ENCODE measurements at places on chromosomes 4 and X. TPM values are rescaled to one million over a fixed set of nuclear protein-coding genes. Genes with fewer than 3 reads are reported as not detected.

- peak; percentile 68 for DNase-seq
Observed at GRCh38 chrX:15269618-15270521, at the start of gene ASB9. Gene ASB9 (minus strand): TSS chrX:15270083. CDS start chrX:15269874, 209 bp downstream.

- DNase-seq: no peak
Observed at GRCh38 chrX:78098108-78098507, 5.9 kb upstream of the PGK1 start.

DNA sequence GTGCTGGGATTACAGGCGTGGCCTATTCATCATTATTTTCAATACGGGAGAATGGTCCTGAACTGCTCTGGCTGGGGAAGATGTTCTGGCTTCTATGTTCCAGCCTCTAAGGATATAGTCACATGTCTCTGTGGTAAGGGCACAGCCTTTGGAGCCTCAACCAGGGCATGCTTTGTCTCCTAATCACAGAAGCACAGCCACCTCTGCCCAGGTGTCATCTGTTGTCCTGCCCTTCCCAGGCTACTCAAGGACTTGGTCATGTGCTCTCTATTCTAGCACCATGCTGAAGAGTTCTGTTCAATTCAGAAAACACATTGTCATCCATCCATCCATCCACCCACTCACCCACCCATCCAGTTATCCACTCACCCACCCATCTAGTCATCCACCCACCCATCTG, 29.5 kb downstream of the ASMTL start:
- DNase-seq: no peak

SULT1B1 gene
- 2.1 TPM for polyA plus RNA-seq

LRIT3 gene
- polyA plus RNA-seq: 0.46 TPM

- peak; percentile 76 for DNase-seq
Observed at GRCh38 chrX:32269866-32270265, 941.5 kb downstream of the DMD start.

GRCh38 chr4:158322109-158322508, 111.8 kb downstream of the TMEM144 start:
- DNase-seq: no peak

GRCh38 chrX:140034916-140035315, 69.6 kb upstream of the CXorf66 start:
- no peak for DNase-seq

DNA sequence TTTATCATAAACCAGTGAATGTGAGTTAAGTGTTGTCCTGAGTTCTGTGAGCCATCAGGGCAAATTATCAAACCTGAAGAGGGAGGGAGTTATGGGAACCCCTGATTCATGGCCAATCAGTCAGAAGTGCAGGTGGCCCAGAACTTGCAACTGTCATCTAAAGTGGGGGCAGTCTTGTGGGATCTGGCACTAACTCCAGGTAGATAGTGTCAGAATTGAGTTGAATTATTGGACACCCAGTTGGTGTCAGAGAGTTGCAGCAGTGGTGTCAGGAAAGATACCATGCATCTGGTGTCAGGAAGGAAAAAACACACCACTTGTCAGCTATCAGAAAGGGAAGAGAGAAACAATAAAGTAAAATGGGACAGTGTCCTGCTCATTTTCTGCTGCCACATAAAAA, 8.4 kb downstream of the CORIN start:
- DNase-seq: no peak

GRCh38 chrX:153830640-153831428, 490 bp upstream of the PDZD4 start:
- no peak for DNase-seq

- DNase-seq: no peak
Observed at GRCh38 chr4:173752610-173753230, 222.7 kb upstream of the HAND2 start.

DNA sequence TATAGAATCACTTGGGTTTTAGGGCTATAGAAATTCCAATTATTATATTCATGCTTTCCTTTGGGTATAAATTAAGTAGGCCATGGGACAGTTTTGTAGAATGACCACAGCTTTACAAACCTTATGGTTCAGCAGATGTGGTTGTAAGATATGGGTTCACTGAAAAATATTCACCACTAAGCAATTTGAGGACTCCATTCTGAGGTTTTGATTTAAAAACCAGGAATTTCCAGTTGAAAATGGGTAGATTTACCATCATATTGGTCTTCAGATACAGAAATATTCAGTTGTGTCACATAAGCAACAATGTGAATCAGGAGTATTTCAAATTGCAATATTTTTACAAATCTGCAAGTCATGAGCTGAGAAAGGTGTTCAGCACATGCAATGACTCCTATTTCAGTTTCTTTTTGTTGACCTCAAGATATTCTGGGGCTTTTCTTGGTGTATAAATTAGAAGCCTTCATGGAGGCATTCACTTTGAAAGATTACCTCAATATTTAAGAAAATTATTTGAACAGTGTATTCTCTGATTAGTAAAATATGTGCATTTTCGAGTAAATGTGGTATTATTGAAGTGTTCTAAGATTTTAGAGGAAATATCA, 218.4 kb upstream of the HCCS start:
- DNase-seq: no peak

SOWAHD gene
- polyA plus RNA-seq: 0.34 TPM

GRCh38 chrX:141924293-141924692, 20.6 kb downstream of the MAGEC1 start:
- no peak for DNase-seq

GRCh38 chr4:89836897-89837384, at the start of gene SNCA:
Gene SNCA (minus strand): TSS chr4:89837161. CDS start chr4:89835667, 1,494 bp downstream.
- DNase-seq: peak; percentile 88

MTTP gene
- 0.72 TPM for polyA plus RNA-seq

DNA sequence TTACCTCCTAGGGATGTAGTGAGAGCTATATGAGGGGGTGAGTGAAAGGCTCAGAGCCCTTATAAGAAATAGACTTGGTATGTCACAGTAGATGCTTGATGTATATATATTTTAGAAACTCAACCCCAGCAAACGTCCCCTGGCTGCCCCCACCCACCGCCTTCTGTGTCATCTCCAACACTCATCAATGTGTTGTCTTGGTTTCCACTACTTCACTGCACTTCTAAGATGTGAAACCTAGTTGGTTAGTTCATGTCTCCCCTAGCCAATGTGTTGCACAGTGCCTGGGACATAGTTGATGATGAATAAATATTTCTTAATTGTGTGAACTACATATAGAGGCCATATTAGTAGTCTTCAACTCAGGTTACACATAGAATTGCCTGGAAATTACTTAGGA, 4.4 kb downstream of the FGFBP2 start:
- no peak for DNase-seq

ZNF630 gene
- 6.0 TPM for polyA plus RNA-seq

PDCL2 gene
- not detected for polyA plus RNA-seq

GRCh38 chr4:65358914-65359313, 311.4 kb downstream of the EPHA5 start:
- DNase-seq: no peak

GRCh38 chr4:10098780-10099160, 17.8 kb downstream of the WDR1 start:
- DNase-seq: no peak

DNA sequence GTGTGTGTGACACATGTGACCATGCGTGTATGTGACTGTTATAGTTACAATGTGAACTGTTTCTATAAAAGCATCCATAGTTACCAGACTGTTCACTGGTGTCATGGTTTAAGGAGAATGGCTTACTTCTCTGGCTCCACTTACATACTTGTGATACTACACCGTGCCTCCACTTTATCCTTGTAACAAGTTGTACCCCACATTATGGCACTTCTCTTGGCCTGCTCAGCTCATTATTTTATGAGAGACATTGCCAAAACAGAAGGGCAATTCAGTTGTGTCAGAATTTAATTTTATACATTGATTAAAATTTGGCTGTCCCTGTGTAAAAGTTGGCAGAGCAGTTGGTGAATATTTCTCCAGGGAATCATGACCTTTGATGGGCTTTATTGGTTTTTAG, 62.4 kb upstream of the TBC1D14 start:
- DNase-seq: no peak

DNA sequence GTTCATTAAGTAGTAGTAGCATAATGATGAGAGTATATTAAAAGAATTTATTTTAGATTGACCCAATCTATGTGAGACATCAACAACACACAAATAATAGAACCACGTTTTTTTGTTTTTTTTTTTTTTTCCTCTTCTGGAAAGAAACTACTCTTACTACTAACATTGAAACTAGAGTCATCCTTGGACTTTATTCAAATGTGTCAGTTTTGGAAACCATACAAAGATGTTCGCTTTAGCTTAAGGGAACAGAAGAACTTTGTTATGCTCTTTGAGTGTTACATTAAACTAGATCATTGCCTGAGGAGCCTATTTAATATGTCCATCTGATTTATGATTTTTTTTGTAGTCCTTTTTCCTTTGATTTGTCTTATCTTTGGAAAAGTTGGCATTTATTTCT, 166.7 kb downstream of the RPA4 start:
- no peak for DNase-seq

DNA sequence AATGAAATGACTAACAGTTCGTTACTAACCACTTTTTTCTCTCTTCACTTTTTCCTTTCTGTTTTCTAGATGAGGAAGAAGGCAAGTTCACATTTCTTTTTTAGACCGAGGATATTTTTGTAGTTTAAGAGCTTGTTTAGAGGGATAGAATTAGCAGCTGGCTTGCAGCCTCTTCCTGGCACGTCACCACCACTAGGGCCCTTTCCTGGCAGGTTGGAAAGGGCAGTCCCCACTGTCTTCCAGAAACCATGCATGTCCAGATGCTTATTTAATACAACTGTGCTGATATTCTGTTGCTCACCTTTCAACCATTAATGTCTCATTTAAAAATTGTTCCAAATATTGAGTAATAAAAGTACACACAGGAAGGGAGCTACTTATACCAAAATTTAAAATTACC, 209.5 kb upstream of the PACRGL start:
- no peak for DNase-seq

PAPSS1 gene
- 73.3 TPM for polyA plus RNA-seq

TEX11 gene
- not detected for polyA plus RNA-seq

SSX2 gene
- not detected for polyA plus RNA-seq

PAGE5 gene
- not detected for polyA plus RNA-seq

GRCh38 chr4:164413743-164414142, 340.2 kb upstream of the SMIM31 start:
- no peak for DNase-seq

FAM9B gene
- polyA plus RNA-seq: 0.09 TPM

DNA sequence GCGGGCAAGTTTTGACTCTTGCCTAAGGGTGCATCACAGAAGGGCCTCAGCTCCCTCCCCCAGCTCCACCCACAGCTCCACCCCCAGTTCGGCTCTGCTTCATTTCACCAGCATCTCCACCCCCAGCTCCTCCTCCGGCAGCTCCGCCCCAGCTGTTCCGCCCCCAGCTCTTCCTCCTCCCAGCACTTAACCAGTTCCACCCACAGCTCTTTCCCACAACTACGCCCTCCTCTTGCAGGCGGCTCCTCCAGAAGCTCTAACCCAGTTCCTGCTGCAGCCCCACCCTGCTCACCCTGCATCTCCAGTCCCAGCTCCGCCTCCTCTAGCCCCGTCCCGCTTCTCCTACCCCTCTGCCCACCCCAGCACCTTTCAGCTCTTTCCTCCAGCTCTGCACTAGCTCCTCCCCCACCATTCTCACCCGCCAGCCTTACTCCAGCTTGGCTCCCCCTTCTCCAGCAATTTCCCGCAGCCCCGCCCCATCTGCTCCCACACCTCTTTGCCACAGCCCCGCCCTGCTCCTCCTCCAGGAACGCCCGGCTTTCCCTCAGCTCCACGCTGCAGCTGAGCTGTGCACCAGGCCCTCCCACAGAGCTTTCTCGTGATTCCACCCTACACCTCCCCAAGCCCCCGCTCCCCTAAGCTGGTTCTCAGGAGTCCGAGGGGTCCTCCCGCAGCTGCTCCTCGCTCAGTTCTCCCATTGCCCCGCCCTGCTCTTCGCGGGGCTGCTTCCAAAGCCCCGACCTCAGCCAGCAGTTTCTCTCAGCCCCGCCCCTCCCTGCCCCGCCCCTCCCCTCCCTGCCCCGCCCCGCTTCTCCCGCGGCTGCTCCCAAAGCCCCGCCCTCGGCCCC, 1.3 kb upstream of the EOLA1 start:
- peak; percentile 93 for DNase-seq

- DNase-seq: no peak
Observed at GRCh38 chrX:5337160-5337559, 891.5 kb downstream of the NLGN4X start.

DNA sequence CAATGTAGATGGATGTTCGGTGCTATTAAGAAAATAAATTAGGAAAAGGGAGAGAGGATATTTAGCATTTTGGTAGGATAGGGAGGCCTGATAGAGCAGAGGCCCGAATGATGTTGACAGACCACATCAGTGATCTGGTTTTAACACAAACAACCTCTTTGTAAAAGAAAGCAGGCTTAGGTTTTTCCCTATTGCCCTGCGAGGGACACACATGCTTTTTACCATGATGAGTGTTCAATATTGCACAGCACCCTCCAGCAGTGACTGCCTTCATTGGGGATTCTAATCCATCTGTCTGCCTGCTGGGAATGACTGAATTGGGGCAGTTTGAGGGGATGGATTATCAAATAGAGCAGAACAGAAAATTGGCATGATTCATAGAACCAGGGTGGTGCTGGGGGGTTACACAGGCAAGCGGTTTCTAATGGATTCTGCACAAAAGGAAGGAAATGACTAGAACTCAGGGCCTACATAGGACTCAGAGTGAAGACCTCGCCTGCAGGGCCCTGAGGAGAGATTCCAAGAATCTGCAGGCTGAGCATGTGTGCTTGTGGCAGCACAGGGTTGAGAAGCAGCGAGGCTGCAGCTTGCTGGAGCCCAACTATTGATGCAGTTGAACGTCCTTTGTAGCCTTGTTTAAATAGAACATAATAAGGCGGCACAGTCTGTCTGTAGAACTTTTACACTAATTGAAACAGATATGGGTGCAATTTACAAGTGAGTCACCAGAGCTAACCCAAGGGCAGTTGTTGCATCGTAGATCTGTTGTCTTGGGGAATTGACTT, 58.0 kb downstream of the RHOH start:
- DNase-seq: no peak

- DNase-seq: no peak
Observed at GRCh38 chr4:22730021-22730420, 37.3 kb downstream of the GBA3 start.

GPR34 gene
- 5.7 TPM for polyA plus RNA-seq

- DNase-seq: no peak
Observed at GRCh38 chr4:139144161-139144859, 32.7 kb downstream of the ELF2 start.

RNF128 gene
- polyA plus RNA-seq: 1.3 TPM
